ENCODE measurements at places on chromosomes 13 and 19.

- DNase-seq, result no peak
Observed at GRCh38 chr13:33496336-33496735, 210.8 kb upstream of the STARD13 start.

GRCh38 chr19:18206018-18206417 is 2.2 kb upstream of the RAB3A start:
- no peak for DNase-seq

DNA sequence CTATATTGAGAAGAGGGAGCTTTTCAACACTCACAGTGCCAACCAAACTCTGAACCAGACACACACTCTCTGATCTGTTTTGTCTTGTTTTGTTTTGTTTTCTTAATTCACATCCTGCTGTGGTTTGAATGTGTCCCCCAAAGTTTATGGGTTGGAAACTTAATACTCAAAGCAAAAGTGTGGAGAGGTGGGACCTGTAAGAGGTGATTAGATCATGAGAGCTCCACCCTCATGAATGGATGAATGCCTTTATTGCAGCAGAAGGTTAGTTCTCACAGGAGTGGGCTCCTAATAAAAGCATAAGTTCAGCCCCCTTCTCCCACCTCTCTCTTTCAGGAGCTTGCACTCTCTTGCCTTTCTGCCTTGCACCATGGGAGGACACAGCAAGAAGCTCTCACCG is 957.1 kb downstream of the PCDH9 start:
- DNase-seq, result no peak

- peak; percentile 56 for DNase-seq
Observed at GRCh38 chr19:10642473-10643171, 11.5 kb upstream of the ILF3 start.

GRCh38 chr19:30284209-30284608 is 88.0 kb upstream of the ZNF536 start:
- no peak for DNase-seq

DNA sequence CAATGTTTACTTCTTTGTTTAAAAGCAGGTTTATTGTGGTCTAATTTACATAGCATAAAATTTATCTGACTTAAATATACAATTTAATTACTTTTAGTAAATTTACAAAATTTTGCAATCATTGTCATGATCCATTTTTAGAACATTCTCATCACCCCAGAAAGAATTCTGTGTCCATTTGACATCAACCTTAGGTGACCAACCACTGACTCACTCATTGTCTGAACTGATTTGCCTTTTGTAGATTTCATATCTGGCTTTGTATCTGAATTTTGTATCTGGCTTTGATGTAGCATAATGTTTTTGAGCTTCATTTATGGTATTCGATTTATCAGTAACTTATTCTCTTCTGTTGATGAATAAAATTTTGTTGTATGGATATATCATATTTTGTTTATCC is 40.4 kb downstream of the EDNRB start:
- DNase-seq, result no peak

- DNase-seq, result no peak
Observed at GRCh38 chr13:29210676-29211075, 384.8 kb downstream of the SLC7A1 start.

DNA sequence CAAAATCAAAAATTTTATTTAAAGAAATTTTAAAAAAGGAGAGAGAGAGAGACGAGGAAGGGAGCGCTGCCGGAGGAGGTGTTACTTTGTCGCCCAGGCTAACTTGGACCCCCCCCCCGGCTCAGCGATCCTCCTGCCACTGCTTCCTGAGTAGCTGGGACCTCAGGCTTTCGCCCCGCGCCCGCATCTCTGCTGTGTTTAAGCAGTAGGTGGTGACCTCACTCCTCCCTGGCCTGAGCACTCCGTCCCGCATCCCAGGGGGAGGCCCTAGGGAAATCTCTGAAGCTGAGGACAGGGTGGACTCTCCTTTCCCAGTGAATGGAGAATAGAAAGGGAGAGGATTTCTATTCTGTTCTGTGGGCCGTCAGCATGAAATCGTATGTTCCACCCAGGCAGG is 485 bp upstream of the ZNF845 start:
- DNase-seq, result no peak

GRCh38 chr13:73974051-73974450 is 160.2 kb downstream of the KLF12 start:
- DNase-seq, result no peak
